Caco-2 (cell line): ENCODE measurements at places on chromosomes 6 and 20. TPM values are rescaled to one million over a fixed set of nuclear protein-coding genes. Genes with fewer than 3 reads are reported as not detected.

- no peak for DNase-seq
Measured at GRCh38 chr6:46324706-46325105, 153.9 kb upstream of the ENPP5 start.

GRCh38 chr6:33384581-33385020 is 7.0 kb upstream of the KIFC1 start:
- DNase-seq: peak; percentile 30

DNA sequence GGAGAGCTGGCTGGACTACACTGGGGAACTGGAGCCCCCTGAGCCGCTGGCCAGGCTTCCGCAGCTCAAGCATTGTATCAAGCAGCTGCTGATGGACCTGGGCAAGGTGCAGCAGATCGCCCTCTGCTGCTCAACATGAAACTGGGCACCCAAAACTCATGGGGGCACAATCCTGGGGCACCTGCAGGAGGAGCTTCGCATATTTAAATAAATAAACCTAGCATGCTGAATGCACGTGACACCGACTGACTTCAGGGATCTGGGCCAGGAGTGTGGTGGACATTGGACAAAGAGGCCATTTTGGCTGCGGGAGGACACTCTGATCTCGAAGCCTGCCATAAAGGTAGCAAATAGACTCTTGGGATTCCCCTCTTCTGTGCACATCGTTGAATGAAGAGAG is 6.8 kb downstream of the SCAND1 start:
- DNase-seq: peak; percentile 66

- DNase-seq: no peak
Measured at GRCh38 chr6:3252861-3253596, 5.7 kb upstream of the PSMG4 start.

- DNase-seq: no peak
Measured at GRCh38 chr6:81451787-81452186, 300.7 kb downstream of the TENT5A start.

DNA sequence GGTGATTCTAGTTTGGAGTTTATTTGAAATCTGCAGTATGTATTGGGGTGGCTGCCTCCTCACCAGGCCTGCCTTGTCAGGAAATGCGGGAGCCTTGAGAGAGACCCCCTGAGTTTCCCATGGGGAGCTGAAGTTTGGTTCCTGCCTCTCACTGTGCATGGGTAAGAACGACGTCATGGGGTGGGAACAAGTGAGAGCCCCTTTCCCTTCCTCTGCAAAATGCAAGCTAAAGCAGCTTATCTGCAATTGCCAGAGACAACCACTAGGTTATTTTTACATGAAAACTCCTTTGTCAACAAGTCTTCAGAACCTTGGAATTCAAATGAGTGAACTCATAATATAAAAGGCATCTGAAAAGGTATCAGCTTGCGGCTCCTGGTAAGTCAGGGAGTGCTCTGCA is 58.4 kb downstream of the TMEM170B start:
- DNase-seq: no peak

DNA sequence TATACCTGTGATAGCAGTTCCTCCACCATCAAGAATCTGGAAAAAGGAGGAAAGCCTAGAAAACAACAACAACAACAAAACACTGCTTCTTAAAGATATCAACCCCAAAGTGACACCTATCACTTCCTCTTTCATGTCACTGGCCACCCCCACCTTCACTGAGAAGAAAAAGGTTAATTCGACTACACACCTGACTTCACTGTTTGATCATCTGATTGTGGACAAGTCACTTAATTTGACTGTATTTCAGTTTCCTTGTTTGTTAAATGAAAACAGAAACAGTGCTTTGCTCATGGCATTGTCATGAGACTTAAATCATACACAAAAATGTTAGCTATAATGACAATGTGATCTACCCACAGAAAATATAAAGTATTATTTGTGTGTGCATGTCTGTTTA is 280.6 kb upstream of the SULF2 start:
- DNase-seq: no peak

DNA sequence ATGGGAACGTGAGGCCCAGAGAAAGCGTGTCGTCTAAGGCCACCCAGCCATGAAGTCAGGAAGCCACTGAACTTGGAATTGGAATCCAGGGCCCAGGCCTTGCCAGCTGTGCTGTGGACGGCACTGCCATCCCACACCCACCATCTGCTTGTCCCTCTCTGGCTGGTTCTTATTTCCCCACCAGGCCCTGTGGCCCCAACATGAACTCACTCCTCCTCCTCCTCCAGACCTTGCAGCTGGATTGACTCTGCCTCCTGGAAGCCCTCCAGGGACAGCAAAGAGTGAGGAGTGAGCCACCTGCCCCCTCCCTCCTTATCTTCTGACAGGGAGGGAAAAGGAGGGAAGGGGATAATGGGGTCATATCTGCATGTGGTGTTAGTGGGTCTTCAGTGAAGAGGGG is 16.0 kb upstream of the IP6K3 start:
- no peak for DNase-seq

GRCh38 chr6:85403331-85404015 is 46.4 kb upstream of the NT5E start:
- no peak for DNase-seq

- DNase-seq: no peak
Measured at GRCh38 chr6:147142684-147143245, 61.5 kb upstream of the STXBP5 start.

DNA sequence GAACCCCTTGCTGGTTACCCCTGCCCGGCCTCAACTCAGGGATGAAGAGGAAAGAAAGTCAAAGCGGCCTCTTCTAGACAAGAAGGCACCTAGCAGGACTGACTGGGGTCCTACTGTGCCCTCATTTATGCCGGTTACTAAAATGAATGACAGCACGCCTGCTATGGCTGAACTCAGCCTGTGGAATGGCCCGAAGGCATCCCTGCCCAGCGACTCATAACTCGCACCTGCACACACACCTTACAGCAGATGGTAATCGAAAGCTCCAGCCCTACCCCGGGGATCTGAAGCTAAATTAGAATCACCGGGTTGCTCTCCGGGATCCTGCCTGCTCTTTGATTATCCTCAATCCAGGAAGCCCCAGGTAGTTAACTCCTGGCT is 747 bp upstream of the TXNDC5 start:
- no peak for DNase-seq

DNA sequence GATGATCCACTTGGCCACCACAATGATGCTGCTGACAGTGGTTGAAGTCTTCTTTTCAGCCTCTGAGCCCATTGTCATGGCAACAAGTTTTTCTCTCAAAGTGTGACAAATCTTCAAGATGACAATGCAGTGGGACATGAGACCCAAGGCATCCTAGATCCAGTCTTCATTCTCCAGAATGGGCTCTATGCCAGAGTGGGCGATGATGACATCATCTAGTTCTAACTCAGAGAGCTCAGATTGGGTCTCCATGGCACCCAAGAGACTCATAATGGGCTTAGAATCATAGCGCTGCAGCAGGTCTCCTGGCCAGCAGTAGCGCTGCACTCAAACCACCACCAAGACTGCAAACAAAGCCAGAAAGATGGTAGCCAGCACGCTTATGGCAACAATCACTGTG is 973.6 kb downstream of the EYS start:
- DNase-seq: no peak

GRCh38 chr6:2743280-2744208 is 7.2 kb downstream of the MYLK4 start:
- DNase-seq: no peak

- DNase-seq: no peak
Measured at GRCh38 chr20:10786678-10787077, 112.9 kb upstream of the JAG1 start.

GRCh38 chr20:16392346-16392745 is 180.9 kb downstream of the KIF16B start:
- DNase-seq: no peak

DNA sequence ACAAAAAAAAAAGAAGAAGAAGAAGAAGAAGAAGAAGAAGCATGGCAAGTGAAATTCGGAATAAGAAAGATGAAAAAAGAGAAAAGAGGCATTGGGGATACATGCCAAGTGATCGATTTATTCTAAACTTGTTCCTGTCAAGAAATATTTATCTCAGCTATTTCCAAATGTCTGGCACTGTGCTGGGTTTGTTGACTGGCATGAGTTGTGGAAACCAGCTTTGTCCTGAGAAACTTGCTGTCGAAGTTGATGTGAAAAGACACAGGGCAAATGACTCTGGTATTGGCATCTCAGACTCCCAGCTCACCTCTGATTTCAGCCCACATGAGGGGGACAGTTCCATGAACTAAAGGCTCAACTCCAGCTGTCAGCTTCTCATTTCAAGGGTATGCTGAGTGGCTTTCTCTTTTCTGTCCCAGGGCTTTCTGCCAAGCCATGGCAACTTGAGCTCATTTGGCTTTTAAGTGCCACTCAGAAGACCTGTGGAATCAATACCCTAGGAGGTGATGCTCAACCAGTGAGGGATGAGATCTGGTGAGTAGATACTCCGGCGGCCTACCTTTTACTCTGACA is 253.3 kb upstream of the JAG1 start:
- DNase-seq: no peak

- DNase-seq: peak; percentile 64
Measured at GRCh38 chr6:160992061-160992979, 751 bp downstream of the MAP3K4 start.

GRCh38 chr20:57071283-57071731 is 195.1 kb downstream of the BMP7 start:
- peak; percentile 80 for DNase-seq

GRCh38 chr20:18705490-18705889 is 108.1 kb upstream of the SCP2D1 start:
- DNase-seq: no peak

DNA sequence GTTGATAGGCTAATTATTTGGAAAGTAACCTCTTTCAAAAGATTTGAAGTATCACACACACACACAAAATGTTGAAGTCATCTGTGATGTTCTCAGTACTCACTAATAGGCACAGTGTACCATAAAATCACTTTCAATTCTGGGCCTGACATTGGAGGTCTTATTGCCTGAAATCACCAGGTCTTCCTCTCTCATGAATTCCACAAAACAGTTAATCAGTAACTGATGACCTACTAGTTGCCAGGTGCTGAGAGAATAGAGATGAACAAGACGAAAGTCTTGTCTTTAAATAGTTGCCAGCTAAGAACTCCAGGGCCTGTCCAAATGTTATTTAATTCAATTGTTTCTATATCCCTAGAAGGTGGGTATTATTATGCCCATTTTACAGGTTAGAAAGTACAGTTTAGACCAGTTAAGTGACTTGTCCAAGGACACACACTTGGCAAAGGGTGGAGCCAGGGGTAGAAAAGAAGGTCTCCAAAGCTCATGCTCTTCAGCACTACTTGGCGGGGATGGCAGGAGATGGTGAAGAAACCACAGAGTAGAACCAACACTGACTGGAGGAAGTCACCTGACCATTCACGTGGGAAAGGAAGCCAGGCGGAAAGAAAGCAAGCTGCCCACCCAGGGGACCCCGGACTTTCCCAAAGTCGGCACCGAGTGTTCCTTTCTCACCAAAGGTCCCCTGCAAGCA is 116.4 kb downstream of the KIF6 start:
- DNase-seq: no peak

DNA sequence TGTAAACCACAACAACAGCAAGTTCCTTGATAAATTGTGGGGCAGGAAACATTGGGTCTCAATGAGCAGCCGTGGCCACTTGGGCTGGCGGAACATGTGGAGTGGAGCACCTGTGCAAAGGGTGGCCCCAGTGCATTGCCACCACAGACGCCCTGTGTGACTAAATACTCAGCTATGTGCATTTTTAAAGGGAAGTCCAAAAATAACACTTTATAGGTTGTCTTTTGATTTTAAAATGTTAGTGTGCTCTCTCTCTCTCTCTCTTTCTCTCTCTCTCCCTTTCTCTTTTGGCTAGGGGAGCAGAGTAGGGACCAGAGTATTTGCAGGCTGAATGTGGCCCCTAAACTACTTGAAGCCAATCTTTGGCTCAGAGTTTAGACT is 236.3 kb downstream of the BCAS1 start:
- DNase-seq: no peak

- DNase-seq: no peak
Measured at GRCh38 chr6:27290065-27290849, 21.8 kb downstream of the POM121L2 start.

DNA sequence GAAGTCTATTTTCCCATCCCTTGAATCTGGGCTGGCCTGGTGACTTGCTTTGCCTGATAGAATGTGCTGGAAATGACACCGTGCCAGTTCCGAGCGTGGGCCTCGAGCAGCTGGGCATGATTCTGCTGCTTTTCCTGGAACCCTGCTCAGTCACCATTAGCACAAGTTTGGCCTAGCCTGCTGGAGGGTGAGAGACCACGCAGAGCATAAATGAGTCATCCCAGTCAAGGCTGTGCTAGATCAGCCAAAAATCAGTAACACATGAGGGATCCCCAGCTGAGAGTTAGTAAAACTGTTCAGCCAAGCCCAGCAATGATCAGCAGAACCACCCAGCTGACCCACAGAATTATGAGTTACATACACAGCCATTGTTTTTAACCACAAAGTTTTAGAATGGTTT is 74.8 kb upstream of the TOP1 start:
- DNase-seq: no peak

GRCh38 chr6:40891686-40892085 is 147.3 kb downstream of the UNC5CL start:
- DNase-seq: no peak

DNA sequence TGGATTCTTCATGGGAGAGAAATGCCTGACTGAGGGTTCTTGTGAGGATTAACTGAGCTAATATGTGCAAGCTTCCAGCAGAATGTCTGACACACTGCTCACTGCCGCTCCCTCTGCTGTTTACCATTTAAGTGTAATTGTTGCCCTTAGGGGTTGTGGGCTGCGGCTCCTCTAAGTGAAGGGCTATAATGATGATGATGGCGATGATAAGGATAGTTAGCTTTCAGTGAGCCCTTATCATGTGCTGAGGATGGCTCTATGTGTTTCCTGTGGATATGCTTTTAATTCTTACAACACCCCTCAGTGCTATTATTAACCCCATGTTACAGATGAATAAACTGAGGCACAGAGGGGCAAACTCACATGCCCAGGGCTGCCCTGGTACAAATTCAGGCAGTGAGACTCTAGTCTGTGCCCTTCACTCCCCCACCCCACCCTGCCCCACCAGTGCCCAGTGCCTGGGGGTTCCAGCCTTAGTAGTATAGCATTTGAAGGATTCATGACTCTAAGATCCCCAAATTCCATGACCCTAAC is 33.4 kb downstream of the TGM2 start:
- DNase-seq: peak; percentile 84

GRCh38 chr6:110158479-110158878 is 21.0 kb downstream of the WASF1 start:
- no peak for DNase-seq

The SSTR4 gene
- total RNA-seq: not detected in 2 replicates

The SGK1 gene
- 42.6 and 45.9 TPM in 2 replicates for total RNA-seq

The MUCL3 gene
- total RNA-seq: 0.16 TPM in 1 of 2 replicates, not detected in the other

The CCND3 gene
- 24.7 and 26.9 TPM in 2 replicates for total RNA-seq

The DNAH8 gene
- total RNA-seq: not detected in 2 replicates

The MATN4 gene
- total RNA-seq: not detected in 2 replicates

The HM13 gene
- total RNA-seq: 435 and 443 TPM in 2 replicates

The KCNB1 gene
- total RNA-seq: 0.09 TPM in 1 of 2 replicates, not detected in the other

The C6orf47 gene
- 19.4 and 19.7 TPM in 2 replicates for total RNA-seq

The LRRC1 gene
- total RNA-seq: 60.8 and 66.1 TPM in 2 replicates
